ENCODE measurements at places on chromosomes 3 and 15.

DNA sequence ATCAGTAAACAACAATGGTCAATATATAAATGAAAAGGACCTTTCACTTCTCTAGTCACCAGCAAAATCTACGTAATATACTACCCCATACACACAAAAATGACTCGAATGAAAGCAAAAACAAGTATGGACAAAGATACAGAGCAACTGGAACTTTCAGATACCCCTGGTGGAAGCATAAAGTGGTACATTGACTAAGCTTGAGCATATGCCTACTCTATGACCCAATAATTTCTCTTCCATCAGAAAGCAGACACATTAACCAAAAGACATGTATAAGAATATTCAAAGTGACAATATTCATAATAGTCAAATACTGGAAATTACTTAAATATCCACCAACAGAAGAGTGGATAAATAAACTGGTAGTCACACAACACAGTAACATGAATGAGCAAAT, 86.0 kb downstream of the EFL1 start:
- no peak for DNase-seq

- DNase-seq = no peak
Observed at GRCh38 chr3:65484964-65485363, 553.8 kb downstream of the MAGI1 start.

DNA sequence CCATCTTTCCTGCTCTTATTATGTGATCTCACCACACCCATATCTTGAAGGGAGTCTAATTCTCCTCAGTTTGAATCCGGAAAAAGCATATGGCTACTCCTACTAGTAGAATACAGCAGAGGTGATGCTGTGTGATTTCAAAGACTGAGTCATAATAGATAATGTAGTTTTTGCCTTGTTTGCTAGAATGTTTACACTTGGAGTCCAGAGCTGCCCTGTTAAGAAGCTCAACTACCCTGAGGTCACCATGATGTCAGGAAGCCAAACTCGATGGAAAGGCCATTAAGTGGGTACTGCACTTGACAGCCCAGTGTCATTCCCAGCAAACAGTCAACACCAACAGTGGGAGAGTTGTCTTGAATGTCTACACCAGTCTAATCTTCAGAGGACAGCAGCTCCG, 56.9 kb downstream of the CD200R1L start:
- DNase-seq = no peak

- no peak for DNase-seq
Observed at GRCh38 chr3:54056521-54056920, 65.8 kb upstream of the CACNA2D3 start.

DNA sequence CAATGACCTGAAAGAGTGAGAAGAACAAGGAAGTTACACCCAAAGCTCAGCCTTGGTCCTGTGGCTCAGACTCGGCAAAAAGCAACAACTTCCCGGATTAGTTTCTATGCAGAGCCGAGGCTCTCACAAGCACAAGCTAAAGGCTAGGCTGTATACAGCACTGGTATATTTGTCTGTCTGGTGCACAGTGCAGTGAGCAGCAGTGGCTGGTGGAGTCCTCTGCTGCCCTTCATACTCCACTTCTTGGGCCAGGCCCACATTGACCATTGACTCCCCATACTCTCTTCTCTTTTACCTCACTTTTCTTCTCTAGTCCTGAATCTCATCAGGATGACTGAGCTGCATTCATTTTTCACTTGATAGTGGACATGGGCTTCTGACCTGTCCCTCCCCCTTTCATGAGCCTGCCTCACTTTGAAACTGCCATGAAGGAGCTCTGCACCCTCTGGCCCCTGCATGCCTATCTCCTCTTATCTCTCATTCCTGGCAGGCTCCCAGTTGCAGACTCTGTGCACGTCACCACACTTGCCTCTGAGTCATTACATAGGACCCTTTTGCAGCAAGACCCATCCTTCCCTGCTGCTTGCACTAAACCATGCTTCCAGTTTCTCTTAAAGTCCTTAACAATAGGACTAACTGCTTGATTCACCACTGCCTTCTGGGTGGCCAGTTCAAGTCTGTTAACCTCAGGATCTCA, 379.3 kb downstream of the NTRK3 start:
- no peak for DNase-seq

DNA sequence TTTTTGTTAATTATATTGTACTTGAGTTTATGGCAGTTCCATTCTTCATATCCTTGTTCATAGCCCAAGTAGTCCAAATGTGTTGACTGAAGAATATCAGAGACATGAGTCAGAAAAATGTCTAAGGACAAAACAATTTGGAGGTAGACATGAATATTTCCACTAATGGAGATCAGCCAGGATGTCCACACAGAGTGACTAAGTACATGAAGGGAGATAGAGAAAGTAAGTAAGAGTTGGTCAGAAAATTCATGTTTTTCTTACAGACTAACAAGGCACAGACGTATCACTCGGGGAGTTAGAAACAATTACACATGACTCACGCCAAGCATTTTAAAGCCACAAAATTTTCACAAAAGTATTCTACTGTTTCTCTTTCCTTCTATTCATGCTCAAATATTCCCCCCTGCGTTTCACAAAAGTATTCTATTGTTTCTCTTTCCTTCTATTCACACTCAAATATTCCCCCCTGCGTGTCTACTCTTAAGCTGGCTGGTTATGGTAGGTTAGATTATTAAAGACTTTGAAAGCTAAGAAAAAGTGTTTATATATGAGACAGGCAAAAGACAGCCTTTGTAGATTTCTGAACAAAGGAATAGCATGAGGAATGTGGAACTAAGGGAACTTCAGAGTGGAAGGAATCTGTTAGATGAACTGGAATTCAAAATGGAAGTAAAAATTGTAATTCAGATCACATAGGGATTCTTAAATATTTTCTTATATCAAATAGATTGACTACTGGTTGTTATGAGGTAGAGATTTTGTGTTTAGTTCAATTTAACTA, 648.7 kb upstream of the CCDC54 start:
- no peak for DNase-seq

DNA sequence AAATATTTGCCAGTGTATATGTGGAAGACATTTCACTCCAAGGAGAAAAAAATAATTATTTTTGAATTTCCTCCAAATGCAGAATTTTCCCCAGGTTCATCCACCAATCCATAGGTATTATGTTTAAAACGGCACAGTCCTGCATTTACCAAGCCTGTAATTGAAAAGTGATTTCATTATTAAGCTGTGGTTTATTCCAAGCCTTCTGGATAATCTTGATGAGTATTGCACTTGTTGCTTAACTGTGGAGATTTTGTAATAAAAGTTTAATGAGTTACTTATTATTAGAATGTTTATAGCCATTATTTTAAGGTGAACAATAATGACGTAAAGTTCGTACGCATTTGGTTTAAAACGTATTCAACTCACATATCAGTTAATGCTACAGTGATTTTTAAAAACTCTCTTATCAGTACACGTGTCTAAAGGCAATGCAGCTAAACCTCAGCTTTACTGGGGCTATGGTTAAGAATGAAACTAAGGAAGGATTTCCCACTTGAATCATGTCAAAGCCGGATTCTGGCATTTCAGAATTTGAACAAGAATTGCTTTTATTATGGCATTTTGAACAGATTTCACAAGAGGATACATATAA, 283.9 kb downstream of the MECOM start:
- DNase-seq = no peak

- DNase-seq = no peak
Observed at GRCh38 chr3:129132097-129132866, 10.7 kb upstream of the RAB43 start.

DNA sequence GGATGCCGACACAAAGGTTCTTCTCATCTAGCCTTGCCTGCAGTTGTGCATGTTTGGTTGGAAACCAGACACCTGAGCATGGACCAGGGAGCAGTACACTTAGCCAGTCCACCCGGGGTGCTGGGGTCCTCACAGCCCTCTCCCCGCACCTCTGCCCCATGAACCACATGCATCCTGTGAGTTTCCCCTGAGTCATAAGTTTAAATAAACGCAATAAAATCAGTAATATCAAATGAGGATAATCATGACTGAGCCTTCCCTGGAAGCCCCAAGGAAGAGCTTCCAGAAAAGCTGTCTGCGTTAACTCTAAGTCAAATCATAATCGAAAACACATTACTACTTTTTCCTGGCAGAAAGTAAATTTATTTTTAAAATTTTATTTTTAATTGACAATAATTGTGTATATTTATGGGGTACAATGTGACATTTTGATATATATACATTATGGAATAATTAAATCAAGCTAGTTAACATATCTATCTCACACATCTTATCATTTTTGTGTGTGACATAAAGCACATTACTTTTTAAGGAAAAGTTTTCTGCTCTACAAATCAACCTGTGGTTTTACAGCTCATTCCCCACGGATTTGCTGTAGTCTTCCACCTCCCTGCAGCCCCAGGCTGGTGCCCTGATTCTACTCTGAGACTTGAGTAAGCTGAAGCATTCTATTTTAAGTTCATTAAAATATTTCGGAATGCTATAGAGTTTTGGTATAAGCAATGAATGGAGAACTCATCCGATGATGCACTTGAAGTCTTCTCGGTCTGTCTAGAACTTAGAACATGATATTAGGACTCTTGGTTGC, 166.0 kb upstream of the EIF1B start:
- no peak for DNase-seq

GRCh38 chr3:182725372-182726251, 67.7 kb upstream of the ATP11B start:
- DNase-seq = no peak

DNA sequence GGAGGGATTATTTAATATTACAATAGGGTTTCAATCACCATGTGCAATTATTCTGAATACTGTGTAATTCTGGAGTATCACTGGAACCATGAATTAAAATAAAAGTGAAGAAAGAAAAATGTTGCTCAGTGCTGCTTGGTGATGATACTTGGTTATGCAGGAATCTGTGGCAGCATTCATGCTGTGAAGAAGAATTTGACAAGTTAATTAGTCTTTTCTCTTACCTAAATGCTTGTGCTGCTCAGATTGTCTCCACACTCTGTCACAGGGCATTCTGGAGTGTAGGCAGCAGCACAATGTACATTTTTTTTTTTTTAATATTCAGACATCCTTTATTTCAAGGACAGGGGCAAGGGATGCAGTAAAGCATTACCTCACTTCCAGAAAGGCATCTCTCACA, 749.3 kb upstream of the CADM2 start:
- DNase-seq = no peak

- DNase-seq = peak; percentile 92
Observed at GRCh38 chr15:40274350-40275274, 8.3 kb downstream of the ANKRD63 start.

GRCh38 chr3:153138276-153139210, 23.5 kb upstream of the RAP2B start:
- DNase-seq = no peak

DNA sequence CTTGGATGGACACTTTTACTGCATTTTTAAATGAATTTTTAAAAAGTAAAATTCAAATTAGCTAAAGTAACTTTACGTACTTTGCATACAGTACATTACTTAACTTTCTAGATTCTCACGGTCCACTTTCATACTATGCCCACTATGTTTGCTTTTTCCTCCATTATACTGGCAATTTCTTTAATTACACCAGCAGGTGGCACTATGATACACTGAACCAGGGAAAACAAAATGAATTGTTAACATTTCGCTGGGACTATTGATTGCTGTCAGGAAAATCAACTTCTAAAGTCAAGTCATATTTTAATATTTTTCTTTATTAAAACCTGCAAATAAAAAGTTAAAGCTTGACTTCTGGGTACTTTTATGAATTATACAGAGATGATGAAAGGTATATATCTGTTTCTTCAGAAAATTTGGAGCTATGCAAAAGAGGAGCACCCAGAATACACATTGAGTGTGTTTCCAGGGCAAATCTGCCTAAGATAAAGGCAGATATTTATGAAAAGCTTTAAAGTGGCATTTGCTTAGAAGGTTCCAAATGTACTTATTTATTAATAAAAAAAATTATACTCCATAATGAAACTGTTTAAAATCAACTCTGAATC, 21.8 kb upstream of the POU1F1 start:
- DNase-seq = peak; percentile 38

- no peak for DNase-seq
Observed at GRCh38 chr3:157542711-157543500, 39.7 kb upstream of the VEPH1 start.

- no peak for DNase-seq
Observed at GRCh38 chr15:61756071-61756820, 304.0 kb downstream of the VPS13C start.

DNA sequence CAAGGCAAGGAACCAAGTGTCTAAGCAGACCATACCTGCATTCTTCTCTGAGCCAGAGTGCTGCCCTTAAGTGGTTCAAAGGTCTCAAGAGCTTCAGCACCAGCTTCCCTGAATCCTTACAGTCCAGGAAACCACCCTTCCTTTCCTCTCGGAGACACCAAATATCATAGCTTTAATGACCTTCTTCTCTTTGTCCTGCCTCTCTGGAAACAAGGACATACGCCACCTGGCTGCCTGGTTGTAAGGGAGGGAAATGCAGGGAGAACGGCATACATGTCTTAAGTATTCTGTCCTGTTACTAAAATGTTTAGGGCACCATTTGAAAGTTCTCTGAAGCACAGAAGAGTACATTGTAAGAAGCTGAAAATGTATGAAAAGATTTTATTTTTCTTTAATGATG, 155.6 kb upstream of the ARRDC4 start:
- DNase-seq = no peak

DNA sequence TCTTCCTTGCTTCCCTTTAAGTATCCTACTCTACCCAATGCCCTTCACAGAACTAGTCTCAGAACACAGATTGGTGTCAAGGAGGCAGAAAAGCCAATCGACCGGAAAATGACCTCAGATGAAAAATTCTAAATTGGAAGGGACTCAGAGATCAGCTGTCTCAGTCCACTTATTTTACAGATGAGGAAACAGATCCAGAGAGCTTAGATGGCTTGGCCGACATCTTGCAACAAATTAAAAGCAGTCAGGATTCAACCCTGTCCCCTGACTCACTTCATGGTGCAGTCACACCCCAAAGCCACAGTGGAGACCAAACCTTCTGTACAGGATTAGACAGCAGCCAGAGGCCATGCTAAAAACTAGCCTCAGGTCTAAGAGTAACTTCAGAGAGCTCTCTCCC, 169.3 kb upstream of the BHLHE40 start:
- no peak for DNase-seq
